CD4-positive, alpha-beta T cell (primary cell): ENCODE measurements at places on chromosomes 7 and 10.

DNA sequence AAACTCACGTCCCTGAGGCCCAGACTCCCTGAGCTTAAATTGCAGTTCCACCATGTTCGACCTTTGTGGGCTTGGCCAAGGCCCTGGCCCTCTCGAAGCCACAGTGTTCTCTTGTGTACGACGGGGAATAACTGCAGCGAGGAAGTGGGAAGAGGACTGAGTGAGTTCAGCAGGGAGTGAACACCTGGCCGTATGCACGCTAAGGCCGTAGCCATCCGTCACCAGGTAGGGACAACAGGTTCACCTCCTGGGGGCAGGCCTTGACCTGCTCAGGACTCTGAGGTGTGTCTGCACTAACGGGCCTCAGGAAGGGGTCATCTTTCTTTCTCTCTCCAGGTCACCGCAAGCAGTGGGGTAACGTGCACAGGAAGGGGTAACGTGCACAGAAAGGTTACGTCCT lies 67.2 kb upstream of the CTBP2 start:
- no peak for DNase-seq

DNA sequence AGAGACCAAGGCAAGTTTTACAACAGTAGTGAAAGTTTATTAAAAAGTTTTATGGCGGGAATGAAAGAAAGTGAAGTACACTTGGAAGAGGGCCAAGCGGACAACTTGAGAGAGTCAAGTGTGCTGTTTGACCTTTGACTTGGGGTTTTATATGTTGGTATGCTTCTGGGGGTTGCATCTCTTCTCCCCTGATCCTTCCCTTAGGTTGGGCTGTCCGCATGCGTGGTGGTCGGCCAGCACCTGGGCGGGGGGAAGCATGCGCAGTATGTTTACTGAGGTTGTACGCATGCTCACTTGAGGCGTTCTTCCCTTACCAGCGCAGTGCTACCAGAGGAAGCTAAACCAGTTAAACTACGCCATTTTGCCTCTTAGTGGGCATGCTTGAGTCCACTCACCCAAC lies 31.9 kb downstream of the NUP42 start:
- DNase-seq, result no peak

- no peak for DNase-seq
These were observed 165.4 kb upstream of the RNF32 start for GRCh38 chr7:156475179-156475578.

DNA sequence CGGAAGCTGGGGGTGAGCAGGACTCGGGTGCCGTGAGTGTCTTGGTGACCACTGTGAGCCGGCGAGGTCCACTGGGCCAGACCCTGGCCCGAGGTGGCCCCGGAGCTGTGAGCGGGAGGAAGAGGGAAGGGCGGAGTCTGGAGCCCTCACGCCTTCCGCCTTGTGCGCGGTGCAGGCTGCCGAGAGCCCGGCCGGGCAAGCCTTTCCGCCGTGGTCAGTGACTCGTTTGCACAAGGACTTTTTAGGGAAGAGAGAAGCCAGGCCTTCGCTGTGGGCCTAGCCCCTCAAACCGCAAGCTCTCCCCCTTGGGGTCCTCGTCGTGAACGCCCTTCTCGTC lies 40.9 kb upstream of the ZNF32 start:
- DNase-seq, result no peak

- no peak for DNase-seq
These were observed 24.9 kb downstream of the GSAP start for GRCh38 chr7:77391230-77391629.

DNA sequence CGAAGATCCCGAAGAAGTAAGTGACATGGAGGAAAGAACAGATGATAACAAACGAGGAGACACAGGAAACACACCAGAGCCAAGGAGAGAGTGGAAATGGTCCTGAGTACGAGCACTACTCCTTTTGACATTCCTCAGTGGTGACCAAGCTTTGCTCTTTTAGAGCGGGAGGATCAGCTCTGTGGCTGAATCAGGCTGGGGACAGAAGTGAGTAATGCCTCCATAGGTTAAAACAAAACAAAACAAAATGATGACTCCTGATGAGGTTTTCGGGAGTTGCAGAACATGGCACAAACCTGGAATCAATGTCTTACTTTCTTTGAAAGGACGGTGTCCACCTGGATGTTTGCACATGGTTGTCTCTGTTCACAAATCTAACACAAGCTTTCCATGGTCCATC lies 30.3 kb upstream of the TCF7L2 start:
- DNase-seq, result no peak

DNA sequence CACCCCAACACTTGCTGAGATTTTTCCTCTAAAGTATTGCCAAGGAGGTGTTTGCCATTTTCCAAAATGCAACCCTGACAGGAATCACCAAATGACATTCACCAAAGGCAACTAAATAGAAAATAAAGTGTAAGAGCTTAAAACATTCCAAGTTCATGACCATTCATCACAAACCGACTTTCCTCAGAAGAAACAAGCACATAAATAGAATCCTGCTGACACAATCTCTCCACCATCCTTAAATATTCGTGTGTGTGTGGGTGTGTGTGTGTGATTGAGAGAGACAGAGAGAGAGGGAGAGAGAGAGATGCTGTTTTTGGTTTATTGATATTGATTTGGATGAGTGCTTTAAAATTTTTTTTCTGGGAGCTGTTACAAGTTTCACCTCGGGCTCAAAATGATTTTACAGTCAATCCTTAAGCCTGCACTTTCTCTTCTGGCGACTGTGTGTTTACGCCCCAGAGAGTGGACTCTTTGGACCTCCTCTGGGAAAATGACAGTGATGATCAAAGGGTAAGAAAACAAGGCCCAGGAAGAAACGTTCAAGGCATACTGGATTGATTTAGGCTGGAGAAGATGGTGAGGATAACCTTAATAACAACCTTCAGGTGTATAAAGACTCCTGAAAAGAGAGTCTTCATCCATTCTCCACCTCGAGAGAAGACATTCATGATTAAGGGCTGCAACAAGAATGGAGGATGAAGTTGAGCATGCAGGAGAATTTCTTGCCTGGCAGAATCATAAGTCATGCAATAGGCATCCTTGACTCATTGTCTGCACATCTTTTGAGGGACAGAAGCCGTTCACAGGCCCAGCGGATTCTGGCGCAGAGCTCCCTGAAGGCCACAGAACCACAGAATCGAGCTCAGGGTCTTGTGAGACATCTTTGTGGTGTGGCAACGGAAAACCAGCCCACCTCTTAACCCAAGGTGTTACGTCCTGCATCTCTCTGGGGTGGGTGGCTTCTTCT lies 104.4 kb upstream of the FGFR2 start:
- no peak for DNase-seq

DNA sequence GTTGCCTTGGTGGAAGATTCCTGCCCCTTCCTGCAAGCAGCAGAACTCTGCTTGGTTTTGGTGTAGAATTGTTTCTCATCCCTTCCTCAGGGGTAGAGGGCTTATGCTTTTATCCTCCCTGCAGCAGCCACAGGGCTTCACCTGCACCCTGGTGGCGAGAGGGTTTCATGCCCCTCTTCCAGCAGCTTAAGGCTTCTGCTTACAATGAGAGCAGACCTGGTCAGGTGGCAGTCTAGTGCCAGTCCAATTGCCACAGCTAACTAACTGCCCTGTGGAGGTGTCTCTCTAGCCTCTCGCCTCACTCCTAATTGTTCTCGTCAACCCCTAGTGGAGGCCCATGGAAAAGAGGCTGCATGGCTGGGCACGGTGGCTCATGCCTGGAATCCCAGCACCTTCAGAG lies 19.3 kb downstream of the ACBD7 start:
- DNase-seq, result no peak

- no peak for DNase-seq
These were observed 48.4 kb downstream of the GATA3 start for GRCh38 chr10:8102708-8103401.

DNA sequence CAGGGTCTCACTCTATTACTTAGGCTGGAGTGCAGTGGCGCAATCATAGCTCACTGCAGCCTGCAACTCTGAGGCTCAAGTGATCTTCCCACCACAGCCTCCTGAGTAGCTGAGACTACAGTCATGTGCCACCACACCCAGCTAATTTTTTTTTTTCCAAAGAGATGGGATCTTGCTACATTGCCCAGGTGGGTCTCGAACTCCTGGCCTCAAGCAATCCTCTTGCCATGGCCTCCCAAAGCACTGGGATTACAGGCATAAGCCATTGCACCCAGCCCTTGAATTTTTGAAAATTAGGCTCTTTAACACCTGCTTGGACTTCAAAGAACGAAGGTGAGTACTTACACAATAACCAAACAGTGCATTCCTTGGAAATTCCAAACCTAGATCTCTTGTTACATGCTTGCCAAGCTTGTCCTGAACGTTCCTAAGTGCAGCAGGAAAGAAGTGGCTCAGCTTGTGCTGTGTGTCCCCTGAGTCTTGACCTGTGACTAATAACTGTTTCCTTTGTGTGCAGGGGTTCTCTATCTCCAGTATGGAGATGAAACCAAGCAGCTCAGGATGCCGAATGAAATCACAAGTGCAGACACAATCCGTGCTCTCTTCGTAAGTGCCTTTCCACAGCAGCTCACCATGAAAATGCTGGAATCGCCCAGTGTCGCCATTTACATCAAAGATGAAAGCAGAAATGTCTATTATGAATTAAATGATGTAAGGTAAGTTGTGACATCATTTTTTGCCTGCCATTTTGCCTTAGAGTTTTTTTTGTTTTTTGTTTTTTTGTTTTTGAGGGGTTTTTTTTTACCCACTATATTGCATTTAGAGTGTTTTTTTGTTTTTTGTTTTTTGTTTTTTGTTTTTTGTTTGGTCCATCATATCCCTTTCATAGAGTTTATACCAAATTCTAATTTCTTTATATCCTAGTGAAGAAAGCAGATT lies 223.8 kb downstream of the KIAA1217 start:
- no peak for DNase-seq

GRCh38 chr10:4984223-4984622 lies 19.4 kb downstream of the AKR1C2 start:
- DNase-seq, result no peak

DNA sequence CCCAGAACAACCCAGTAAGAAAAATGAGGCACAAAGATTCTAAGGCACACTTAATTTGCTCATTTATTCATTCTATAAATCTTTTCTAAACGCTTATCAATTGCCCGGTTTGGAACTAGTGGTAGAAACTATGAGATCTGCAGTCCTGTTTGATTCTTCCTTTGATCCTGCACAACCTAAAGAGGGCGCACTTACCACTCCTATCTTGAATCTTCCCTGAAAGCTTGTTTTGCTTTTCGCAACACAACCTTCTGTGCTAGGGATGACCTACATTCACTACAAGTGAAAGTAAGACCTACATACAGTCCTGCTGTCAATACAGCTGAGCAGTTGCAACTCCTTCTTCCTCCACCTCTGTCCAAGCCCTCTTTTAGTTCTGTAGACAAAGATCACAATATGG lies 12.6 kb upstream of the ARL4A start:
- no peak for DNase-seq

- DNase-seq, result no peak
These were observed 21.3 kb downstream of the VWA2 start for GRCh38 chr10:114260366-114260765.
